Activated naive CD4-positive, alpha-beta T cell treated with anti-CD3 and anti-CD28 coated beads, Interleukin-2, amount 10 ng/mL, durations not matched to agents 7 days and 5 days (primary cell): ENCODE measurements at places on chromosomes 13 and 19.

DNA sequence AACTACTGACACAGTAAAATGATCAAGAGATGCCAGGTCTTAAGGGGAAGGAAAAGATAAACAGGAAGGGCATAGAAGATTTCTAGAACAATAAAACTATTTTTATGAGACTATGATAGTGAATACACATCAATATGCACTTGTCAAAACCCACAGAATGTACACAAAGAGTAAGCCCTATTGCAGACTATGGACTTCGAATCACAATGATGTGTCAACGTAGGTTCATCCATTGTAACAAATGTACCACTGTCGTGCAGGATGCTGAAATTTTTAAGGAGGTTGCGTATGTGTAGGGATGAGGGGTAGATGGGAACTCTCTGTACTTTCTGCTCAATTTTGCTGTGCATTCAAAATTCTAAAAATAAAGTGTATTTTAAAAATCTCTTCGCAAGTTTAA lies 171.9 kb downstream of the KLF12 start:
- DNase-seq, result no peak

GRCh38 chr19:48340995-48341394 lies 15.6 kb downstream of the EMP3 start:
- DNase-seq, result no peak

DNA sequence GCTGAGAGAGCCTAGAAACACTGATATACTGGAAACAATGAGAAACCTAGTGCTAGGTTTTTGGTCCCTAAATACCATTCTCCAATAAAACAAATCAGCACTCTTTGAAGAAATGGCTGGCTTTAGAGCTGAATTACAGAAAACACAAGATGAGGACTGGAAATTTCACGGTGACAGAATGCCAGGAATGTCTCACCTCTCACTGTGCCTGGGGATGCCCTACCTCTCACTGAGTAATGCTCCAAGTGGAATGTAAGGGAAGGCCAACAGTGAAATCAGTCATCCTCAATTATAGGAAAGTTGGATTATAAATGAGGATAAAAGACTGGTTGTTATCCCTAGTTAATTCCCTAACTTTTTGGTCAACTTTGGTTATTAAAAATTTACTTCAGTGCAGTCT lies 259.0 kb downstream of the NALCN start:
- no peak for DNase-seq

DNA sequence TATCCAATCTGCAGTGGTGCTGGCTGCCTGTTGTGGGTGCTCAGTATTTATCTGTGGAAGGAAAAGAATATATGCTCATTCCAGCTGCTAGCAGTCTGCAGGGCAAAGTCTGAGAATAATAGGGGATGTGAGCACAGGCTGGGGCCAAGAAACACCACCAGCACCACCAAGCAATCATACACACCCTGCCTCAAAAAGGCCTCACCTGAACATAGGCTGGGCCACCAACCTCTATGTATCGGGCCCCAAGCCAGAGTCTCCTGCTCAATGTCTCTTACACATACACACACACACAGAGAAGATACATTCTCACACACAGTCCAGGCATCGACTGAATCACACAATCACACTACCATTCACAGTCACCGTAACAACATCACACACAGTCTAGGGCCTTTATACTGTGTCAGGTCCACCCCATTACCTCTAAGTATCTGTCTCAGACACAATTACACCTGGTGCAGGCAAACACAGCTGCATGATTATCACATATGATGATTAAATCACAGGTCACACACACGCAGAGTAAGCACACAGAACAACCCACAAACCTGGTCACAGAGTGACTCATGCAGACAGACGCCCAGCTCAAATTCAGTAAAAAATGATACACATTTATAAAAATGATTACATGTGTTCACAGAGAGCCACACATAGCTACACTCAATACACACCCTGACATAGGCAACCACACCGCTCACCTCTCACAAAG lies 1.3 kb upstream of the ZSCAN22 start:
- DNase-seq, result no peak
